T follicular helper cell (primary cell): ENCODE measurements at places on chromosomes 2 and 18.

DNA sequence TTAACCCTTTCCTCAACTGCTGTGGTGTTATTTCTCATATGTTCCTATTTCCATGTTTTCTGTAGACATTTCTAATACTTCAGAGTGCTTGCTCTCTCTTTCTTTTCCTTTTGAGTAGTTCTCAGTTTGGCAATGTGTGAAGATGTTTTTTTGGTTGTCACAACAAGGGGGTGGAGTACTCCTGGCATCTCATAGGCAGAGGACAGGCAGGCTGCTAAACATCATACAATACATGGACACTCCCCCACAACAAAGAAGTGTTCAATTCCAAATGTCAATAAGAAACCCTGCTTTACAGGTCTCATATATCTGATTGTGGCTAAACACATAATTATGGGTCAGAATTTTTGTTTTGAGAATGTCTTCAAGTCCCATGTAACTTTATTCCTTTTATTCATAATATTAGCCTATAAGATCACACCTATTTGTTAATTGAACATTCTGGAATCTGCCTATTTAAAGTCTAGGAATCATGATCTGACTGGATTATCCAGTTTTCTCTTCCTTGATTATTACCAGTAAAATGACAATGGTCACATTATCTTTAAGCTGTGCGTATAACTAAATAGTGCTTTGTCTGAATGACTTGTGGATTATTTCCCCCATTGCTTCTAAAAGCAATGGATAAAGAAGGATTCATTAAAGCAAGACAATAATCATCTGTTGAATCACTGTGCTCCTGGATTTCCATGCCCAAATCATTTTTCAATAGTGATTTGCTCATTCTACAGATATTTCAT is 46.8 kb upstream of the ITPRID2 start:
- DNase-seq, result no peak

DNA sequence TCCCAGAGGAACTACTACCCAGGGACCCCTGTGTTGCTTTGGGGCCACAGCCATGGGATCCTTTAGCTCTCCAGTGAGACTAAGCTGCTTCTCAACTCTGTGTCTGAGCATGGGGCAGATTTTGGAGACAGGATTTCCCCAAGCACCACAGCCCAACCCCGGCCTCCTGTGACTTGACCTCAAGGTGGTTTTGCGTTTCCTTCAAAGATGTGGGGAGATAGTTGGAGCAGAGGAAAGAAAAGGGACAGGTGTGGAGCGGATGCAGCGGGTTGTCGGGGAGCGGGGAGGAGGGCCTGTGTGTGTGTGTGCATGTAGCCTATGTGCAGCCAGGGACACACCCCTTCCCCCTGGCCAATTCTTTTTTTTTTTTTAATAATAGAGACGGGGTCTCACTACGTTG is 10.2 kb downstream of the ARID5A start:
- no peak for DNase-seq

DNA sequence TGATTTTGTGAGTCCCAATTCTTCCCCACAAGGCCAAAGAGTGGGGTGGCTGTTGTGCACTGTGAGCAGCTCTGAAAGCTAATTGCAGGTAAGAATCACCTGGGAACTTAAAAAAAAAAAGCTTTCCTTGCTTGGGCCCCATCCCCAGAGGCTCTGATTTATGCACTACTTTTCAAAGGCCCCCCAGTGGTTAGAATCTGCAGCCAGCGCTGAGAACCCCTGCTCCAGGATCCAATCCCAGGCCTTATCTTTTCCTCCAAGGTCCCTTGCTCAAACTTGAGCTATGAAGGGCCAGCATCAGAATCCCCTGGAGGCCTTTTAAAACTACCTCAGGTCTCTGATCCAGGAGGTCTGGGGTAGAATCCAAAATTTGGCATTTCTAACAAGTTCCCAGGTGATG is 156.8 kb downstream of the UXS1 start:
- DNase-seq, result no peak

DNA sequence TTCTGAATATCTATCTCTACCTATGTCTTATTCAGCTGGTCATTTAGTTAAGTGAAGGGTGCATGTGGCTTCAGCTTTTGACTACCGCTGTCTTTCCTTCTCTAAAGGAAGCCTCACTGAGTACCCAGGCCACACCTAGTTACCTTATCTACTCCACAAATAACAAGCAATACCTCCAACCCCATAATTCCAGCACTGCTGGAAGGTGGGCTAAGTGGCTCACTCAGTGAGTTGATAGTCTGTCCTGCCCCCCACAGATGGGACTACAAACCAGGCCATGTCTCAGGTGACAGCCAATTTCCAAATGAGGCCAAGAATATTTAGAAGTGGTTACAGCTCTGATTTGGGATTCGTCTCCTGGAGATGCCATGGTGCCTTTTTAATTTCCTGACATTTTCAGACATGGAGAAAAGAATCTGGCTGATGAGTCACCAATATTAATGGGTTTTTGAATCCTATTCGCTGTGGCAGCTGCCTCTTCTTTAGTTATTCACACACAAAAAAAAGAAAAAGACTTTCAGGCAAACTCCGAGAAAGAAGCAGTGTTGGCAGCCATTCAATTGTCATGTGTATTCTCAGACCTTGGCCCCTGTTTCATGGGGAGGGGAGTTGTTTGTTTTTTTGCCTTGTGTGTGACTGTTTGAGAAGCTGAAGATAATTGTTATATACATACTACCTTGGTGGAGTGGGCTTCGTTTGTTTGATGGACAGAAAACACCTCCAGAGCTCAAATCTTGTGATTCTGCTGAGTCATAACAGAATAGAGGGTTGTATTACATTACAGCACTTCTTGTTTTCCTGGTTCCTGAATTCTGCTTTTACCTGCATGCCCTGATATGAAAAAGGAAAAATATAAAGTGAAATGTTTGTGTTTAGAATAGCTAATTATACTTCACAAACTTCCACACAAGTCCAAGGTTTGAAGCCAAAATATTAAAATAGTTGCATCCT is 64.2 kb downstream of the SCG2 start:
- DNase-seq, result no peak

- DNase-seq, result no peak
Measured at GRCh38 chr18:6681331-6681875, 48.1 kb upstream of the ARHGAP28 start.

DNA sequence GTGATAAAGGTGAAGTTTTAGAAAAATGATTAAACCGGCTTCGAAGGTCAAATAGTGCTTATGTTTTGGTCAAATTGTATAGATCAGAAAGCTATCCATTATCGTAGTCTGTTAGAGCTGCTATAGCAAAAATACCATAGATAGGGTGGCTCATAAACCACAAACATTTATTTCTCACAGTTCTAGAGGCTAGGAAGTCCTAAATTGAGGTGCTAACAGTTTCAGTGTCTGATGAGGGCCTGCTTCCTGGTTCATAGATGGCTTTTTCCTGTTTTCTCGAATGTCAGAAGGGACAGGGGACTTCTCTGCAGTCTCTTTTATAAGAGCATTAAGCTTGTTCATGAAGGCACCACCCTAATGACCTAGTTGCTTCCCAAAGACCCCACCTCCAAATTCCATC is 186.6 kb upstream of the ERBB4 start:
- no peak for DNase-seq

- no peak for DNase-seq
Measured at GRCh38 chr2:218137514-218137913, 11.7 kb downstream of the CXCR2 start.

DNA sequence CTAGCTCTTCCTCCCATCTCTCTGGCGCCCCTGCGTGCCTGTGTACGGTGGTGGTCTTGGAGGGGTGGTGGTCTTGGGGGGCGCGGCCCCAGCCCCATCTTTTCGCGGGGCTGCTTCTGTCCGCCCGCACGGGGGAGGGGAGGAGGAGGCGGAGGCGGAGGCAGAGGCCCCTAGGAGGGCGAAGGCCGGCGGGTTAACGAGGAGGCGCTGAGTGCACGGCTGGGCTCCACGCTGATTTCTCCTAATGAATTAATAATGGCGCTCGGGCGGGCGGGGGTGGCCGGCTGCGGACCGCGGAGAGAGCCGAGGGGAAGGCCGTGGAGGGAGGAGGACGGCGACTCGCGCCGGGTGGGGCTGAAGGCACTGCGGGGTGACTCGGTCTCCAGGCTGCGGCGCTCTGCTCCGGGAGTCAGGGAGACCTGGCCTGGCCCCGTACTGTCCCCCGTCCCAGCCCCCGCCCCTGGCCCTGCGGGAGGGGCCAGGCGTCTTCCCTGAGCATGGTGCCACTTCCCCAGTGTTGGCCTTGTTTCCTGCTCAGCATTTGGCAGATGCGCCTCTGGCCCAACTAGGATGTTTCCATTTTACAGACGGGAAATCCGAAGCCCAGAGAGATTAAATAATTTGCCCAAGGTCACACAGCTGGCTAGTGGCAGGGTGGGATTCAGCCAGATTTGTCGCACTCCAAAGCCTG is 6.0 kb downstream of the GAREM2 start:
- DNase-seq, result no peak

DNA sequence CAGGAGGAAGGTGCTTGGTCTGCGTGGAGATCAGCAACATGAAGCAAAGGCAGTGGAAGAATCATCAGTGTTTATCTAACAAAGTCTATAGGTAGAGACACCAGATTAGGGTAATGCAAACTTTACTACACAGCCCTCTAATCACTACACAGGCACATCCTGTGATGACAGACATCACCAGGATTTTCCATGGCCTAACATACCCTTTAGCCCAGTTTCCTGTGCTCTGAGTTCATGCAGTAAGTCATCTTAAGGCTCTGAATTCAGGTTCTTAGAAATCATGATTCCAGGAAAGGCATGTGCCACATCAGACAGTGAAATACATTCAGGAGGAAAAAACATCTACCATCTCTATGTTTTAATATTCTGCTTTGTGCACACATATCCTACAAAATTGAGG is 708.5 kb upstream of the SLC8A1 start:
- no peak for DNase-seq

DNA sequence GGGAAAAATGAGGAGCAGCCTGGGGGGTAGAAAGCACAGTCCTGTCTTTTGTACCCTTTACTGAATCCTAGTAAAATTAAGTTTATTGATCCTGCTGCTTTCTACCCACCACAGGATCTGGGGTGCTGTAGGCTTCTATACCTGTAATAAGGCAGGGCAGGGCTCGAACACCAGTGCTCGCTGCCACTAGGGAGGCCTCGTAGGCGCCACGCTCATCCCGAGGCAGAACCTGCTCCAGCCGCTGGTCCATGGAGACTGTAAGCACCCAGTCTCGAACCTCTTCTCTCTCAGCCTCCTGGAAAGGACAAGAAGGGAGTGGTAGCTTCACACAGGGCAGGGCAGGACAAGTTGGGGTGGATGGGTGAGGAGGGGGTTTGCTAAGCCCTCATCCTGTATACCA is 3.0 kb downstream of the KRTCAP3 start:
- DNase-seq, result no peak

DNA sequence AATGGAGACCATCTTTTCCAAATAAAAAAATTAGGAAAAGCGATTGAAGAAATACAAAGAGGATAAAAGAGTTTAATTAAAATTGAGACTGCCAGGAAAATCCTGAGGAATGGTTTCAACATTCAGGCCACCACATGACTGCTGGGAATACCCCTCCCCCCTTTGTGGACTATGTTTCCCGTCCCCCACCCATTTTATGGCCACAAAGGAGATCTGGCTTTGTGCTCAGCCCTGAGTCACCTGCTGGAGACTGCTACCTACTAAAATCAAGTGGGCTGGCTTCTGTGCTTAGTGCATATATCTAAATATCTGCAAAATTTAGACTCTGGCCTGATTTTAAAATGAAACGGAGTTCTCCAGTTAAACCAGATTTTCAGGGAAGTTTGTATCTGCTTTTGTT is 10.1 kb downstream of the RND3 start:
- DNase-seq, result no peak

DNA sequence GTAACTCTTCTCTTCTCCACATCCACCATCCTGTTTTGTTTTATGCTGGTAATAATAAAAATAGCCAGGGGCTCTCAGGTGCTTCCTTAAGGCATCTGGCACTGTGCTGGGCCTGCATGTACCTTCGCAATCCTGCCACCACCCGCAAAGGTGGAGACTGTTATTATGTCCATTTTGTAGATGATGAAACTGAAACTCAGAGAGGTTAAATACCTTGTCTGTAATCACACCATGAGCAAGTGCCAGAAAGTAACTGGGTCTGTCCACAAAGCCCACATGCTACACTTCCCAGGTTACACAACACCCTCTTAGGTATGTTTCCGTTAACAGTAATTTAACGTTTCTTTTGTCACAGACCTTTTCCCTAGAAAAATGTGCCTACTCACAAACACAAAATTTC is 27.0 kb downstream of the NRP2 start:
- no peak for DNase-seq

DNA sequence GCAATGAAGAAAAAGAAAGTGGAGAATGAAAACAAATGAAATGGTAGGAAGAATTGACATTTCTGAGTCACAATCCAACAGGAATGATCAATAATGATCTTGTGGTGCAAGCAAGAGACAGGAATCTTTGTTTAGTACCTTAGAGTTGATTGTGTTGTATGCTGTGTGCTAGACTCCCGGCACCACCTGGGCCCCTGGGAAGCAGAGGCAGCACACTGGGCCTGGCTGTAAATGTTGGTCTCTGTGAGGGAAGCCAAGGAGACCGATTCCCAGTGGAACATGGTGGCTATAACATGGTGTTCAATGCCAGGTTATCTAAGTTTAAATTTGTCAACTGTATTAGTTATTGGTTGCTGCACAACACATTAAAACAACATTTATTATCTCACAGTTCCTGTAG is 9.8 kb upstream of the CWC22 start:
- DNase-seq, result no peak

DNA sequence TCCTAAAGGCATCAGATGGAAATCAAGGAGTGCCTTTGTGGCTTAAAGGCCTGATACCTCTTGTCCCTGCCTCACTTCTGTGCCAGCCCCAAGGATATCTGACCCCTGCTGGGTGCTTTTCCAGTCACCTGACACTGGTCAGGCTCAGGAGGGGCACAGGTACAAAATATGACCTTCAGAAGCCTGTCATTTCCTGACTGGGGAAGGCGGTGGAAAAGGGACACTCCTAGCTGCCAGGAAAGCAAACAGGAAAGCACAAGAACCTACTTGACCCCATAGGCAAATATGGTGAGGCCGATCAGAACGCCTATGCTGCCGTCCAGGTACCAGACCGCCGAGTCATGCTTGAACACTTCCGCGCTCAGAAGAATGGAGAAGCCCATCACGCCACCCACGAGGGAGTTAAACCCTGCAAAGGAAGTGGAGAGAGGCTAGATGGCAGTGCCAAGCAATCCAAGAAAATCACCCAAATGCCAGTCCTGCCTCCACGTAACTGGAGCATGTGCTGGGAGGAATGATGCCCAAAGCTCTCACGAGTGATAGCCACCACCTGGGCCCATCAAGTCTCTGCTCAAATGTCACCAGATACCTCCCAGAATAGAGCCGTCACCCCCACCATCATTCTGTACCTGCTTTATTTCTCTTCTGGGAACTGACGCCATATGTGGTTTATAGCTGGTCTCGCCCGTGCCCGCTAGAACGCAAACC is 204.0 kb downstream of the MGAT5 start:
- no peak for DNase-seq

- no peak for DNase-seq
Measured at GRCh38 chr2:142038826-142039225, 92.0 kb downstream of the LRP1B start.

- no peak for DNase-seq
Measured at GRCh38 chr2:121084130-121084680, 200.8 kb downstream of the TFCP2L1 start.
